ENCODE measurements at places on chromosomes 1 and 21.

GRCh38 chr1:125064481-125064880 lies 3879.7 kb downstream of the SRGAP2C start:
- DNase-seq: no peak

GRCh38 chr1:19734472-19734999 lies 65.2 kb downstream of the TMCO4 start:
- peak; percentile 76 for DNase-seq

DNA sequence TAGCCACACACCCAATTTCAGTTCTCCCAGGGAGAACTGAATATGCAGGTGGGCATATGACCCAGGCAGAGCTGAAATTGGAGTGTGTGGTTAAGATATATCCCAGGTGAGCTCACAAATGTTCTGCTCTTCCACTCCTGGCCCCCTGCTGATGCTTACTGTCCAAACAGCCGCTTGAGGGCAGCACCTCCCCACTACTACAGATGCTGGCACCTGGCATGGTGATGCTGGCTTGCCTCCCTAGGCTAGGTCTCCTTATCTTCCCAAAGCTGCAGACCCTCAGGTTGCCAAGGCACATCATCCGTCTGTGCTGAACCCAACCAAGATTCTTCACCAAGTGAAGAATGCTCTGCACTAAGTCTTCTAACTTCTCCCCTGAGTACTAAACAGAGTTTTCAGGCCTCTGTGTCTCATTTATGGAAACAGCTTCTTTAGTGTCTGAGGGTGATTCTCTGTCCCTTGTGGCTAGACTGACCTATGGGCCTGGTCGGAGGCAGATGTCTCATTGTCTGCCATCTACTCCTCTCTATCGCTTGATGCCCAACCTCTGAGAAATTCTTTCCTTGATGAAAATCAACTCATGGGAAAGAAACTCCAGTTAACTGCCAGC lies 27.2 kb downstream of the XCL1 start:
- peak; percentile 53 for DNase-seq

DNA sequence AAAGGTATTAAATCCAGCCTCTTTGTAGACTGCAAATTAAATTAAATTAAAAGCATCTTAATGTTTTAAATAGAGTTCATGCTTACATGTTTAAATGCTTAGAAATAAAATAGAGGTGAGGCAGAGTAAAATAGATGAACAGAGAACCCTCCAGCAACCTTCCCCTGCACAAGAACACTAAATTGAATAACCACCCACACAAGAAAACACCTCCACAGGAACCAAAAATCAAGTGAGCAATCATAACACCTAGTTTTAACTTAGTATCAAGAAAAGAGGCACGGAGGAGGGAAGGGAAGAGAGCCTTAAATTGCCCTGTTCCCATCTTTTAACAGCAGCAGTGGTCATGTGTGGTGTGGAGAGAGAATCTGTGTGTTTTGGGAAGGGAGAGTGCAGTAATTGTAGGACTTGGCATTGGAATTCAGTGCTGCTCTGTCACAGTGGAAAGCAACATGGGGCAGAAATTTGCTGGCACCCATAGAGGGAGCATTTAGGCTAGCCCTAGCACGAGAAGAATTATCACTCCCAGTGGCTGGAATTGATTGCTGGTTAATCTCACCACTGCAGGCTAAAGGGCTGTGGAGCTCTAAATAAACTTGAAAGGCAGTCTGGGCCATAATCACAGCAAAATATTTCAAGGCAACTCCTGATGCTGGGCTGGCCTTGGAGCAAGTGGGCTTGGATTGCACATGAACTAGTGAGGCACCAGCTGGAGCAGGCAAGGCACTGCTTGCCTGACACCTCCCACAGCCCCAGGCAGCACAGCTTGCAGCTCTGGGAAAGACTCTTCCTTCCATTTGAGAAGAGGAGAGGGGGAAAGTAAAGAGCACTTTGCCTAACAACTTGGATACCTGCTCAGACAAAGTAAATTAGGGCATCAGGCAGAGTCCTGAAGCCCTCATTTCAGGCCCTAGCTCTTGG lies 1478.8 kb downstream of the NCAM2 start:
- DNase-seq: no peak

DNA sequence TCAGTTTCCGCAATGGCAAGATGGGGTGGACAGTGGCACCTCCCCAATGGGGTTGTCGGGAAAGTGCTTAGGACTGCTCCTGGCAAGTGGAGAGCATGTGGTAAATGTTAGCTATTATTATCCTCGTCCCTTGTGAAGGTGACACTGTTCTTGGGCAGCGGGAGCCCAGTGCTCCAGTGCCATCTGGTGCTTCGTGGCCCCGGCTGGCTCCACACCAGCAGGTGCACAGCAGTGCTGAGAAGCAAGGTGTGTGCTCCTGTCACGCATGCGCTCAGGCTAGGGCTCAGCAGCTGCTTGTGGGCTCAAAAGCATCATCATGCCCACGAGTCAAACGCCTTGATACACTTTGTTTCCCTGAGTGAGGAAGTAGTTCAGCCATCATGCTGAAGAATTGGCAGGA lies 24.9 kb upstream of the KCNC4 start:
- no peak for DNase-seq

- no peak for DNase-seq
These were observed 667 bp downstream of the ZDHHC18 start for GRCh38 chr1:26827106-26827604.

- peak; percentile 80 for DNase-seq
These were observed 91.2 kb upstream of the KCTD3 start for GRCh38 chr1:215475796-215476481.
